ENCODE measurements at places on chromosomes 2 and 18.

- no peak for DNase-seq
These were observed 13.5 kb upstream of the ZAP70 start for GRCh38 chr2:97699765-97700444.

DNA sequence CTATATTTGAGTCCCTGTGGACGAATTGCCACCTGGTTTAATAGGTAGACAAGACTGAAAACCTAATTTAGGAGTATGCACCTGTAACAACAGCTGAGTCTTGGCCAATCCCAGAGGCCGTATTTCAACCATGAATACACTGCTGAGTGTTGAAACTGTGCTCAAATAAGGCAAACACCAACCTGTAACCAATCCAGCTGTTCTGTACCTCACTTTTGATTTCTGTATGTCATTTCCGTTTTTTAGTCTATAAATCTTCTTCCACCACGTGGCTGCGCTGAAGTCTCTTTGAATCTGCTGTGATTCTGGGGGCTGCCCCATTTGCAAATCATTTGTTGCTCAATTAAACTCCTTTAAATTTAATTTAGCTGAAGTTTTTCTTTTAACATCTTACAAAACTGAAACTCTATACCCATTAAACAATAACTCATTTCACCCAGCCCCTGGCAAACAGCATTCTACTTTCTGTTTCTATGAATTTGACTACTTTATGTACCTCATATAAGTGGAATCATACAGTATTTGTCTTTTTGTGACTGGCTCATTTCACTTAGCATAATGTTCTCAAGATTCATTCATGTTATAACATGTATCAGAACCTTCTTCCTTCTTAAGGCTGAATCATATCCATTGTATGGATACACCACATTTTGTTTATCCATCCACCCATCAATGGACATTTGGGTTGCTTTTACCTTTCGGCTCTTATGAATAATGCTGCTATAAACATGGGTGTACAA is 7.5 kb upstream of the YPEL5 start:
- no peak for DNase-seq

DNA sequence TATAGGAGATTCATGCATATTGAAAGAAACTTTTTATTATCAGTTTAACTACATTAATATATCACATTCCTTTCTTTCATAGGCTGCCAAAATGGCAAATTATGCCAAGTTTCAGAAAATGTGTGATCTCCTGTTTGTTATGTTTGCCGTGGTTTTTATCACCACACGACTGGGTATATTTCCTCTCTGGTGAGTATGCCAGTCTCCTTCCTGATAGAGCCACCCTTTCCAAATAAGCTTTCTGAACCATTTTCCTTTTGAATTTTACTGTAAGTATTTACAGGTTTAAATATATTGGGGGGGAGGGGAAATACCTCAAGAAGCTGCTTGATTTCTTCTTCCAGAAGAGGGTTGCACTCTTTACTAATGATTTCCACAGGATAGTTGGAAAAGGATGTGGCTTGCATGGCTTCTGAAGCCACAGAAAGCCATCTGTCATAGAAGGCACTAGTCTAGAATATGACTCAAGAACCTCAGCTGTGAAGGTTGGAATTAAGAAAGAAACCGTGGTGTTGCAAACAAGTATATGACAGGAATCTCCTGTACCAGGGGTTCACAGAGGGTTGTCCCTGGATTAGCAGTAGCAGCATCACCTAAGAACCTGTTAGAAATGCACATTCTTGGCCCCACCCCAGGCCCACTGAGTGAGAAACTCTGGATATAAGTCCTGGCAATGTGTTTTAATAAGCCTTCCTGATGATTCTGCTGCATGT is 84.5 kb upstream of the NOSTRIN start:
- DNase-seq: no peak

DNA sequence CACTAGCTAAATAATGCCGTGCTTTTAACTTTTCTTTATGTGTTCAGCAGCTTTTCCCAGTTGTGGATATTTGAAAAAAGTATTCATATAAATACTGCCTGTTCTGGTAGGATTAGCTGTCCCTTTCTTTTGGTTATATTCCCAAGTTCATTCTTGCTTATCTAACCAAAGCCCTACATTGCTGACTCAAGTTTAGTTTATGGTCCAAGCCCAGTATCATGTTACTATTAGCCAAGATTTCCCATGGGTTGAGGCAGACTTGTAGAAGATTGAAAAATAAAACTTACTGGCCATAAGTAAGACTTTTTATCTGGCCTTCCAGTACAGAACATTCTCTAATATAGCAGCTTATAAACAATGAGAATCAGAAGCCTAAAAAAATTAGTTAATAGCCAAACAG is 49.7 kb upstream of the NFE2L2 start:
- DNase-seq: no peak

GRCh38 chr18:45757005-45757404 is 33.0 kb downstream of the SLC14A1 start:
- no peak for DNase-seq

DNA sequence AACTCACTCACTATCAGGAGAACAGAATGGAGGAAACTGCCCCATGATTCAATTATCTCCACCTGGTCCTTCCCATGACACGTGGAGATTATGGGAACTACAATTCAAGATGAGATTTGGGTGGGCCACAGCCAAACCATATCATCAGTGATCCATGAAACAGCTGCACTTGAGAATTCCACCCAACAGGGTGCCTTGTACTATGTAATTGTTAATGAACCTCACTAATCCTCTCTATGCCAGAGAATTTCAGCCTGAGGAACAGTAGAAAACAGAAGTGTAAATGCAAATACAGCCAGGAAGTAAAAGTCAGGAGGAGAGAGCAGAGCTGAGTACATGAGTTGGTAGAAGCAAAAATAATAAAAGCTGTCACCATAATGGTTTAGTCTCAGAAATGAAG is 261.4 kb downstream of the EPHA4 start:
- no peak for DNase-seq

- no peak for DNase-seq
These were observed 211.2 kb downstream of the TNS1 start for GRCh38 chr2:217791551-217791950.

- DNase-seq: no peak
These were observed 426.5 kb downstream of the SLC4A3 start for GRCh38 chr2:220053919-220054318.

DNA sequence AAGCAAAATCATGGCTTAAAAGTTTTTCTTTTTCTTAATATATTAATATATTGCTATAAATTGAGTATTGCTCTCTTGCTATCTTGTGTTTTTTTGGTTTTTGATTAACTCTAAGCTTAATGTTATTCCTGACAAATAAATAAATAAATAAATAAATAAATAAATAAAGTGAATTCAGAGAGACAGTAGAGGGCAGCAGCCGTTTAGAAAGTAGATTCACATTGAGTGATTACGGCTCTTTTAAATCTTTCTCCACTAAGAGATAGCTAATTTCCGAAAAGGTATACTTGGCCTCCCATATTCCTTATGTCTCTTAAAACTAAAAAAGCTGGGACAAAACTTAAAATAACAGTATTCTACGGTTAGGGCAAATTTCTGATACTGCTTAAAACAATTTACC is 34.3 kb downstream of the MSH2 start:
- DNase-seq: no peak

GRCh38 chr2:192060161-192060560 is 134.6 kb downstream of the TMEFF2 start:
- no peak for DNase-seq

- DNase-seq: no peak
These were observed 205.6 kb downstream of the ARHGAP15 start for GRCh38 chr2:143334837-143335236.

DNA sequence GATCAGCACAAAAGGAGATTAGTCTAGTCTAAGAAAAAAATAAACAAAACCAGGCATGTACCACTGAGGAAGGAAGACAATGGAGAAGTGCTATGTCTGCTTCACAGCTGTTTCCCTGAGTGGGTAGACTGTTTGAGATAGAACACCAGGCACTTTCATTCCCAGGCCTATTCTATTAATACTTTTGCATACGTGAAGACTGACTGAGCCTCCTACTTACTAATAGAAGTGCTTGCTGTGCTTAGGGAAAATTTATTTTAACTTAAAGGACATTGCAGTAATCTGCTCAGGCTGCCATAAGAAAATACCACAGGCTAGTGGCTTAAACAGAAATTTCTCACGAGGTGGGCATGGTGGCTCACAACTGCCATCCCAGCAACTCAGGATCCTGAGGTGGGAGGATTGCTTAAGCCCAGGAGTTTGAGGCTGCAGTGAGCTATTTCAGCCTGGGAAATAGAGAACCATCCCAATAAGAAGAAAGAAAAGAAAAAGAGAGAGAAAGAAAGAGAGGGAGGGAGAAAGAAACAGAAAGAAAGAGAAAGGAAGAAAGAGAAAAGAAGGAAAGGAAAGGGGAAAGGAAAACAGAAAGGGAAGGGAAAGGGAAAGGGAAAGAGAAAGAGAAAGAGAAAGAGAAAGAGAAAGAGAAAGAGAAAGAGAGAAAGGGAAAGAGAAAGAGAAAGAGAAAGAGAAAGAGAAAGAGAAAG is 33.0 kb downstream of the CMPK2 start:
- no peak for DNase-seq

DNA sequence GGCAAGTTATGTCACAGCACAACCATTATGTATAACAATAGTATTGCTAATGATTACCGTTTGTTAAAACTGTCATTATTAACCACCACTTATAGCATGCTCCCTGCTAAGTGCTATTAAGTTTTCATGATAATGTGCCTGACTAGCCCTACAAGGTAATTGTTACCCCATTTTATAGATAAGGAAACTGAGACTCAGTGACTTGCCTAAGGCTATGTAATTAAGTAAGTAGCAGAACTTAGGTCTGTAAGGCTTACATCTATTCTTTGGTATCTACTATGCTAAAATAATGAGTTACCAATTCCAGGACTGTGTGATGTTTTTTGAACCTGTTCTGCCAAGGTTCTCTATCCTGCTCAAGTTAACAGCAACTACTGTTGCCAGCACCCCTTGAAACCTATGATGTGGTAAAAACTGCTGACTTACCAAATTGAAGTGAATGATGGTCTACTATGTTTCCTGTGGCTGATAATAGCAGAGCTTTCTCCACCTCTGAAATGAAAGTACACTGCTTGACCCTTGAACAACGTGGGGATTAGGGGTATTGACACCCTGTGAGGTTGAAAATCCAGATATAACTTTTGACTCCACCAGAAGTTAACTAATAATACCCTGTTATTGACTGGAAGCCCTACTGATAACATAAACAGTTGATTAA is 18.2 kb downstream of the ACVR2A start:
- DNase-seq: no peak

DNA sequence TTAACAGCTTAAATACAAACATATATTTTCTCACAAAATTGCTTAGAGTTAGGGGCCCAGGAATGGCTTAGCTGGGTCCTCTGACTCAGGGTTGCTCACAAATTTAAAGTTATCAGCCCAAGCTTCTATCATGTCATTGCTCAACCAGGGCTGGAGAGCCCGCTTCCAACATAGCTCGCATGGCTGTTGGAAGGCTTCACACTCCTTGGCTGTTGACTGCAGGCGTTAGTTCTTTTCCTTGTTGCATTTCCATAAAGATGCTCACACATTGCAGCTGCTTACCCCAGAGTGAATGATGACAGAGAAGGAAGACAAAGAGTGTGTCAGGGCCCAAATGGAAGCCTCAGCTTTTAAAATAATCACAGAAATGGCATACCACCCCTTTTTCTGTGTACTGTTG is 62.9 kb upstream of the TFPI start:
- no peak for DNase-seq

DNA sequence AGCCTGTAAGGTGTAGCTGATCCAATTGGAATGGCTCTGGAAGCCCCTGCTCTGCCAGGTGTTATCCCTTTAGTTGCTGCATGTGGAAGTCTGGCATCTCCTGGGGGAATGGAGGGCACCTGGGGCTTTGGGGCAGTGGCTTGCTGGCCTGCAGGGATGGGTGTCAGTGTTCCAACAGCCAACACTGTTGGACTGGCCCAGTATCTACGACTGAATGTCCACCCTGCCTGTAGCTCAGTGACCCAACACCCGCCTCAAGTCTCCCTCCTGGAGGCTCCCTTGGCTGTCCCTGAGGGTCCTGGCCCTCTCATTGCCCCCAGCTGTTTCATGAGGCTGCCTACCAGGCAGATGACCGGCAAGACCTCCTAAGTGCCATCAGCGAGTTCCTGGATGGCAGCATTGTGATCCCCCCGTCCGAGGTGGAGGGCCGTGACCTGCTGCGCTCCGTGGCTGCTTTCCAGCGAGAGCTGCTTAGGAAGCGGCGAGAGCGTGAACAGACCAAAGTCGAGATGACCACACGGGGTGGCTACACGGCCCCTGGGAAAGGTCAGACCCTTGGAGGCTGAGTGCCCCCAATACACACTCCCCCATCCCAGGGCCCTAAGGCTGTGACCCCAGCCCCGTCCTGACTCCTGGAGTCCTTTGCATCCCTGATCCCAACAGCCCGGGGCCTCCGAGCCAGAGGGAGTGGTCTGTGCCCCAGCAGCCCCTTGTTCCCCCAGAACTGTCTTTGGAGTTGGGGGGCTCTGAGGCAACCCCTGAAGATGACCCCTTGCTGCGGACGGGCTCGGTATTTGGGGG is 7.7 kb downstream of the SLC4A3 start:
- no peak for DNase-seq

DNA sequence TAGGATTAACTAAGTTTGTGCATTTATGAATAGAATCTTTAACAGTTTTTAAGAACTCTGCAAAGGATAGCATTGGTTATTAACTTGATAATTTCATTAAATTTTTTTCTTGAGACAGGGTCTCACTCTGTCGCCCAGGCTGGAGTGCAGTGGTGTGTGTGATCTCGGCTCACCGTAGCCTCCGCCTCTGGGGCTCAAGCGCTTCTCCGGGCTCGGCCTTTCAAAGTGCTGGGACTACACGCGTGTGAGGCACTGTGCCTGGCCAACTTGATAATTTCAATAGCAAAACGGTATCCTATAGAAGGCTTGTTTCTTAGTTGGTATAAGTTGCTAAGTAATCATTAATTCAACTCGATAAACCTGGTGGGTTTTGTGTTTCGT is 38.0 kb downstream of the ADNP2 start:
- DNase-seq: no peak

- peak; percentile 61 for DNase-seq
These were observed 60.1 kb downstream of the SPIRE1 start for GRCh38 chr18:12597760-12598159.

DNA sequence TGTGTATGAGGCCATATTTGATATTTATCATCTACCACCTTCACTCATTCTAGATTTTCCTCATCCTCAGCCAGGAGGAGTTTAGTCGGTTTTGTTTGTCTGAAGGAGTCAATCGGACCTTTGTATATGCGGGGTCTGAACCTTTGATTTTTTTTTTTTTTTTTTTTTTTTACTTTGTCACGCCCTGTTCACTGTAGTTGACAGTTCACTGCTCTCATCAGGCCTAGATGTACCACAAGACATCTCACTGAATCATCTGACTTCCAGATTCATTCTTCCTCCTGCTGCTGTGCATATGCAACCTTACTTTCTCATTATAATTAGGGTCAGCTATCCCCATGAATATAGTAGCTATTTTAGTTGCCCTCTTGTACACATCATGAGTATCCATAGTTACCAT is 133.2 kb downstream of the ARHGAP15 start:
- no peak for DNase-seq

DNA sequence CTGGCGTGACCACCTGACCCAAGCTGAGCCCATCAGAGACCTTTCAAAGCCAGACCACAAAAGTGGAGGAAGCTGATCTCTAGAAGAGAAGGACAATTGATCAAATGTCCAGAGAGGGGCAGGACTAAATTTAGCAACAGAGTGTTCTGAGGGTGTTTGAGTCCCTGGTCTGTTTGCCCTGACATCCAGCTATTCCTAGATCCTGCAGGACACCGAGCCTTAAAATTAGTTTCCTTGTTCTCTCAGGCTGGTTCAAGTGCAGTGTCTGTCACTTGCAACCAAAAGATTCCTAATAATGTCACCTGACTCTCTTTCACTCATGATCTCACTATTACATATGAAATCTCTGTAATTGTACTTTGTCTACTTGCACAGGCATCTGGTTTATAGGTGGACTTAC is 33.0 kb upstream of the NPAS2 start:
- no peak for DNase-seq

Measured in kidney epithelial cell (primary cell).